ENCODE measurements at places on chromosomes 5 and 9. TPM values are rescaled to one million over a fixed set of nuclear protein-coding genes. Genes with fewer than 3 reads are reported as not detected.

DNA sequence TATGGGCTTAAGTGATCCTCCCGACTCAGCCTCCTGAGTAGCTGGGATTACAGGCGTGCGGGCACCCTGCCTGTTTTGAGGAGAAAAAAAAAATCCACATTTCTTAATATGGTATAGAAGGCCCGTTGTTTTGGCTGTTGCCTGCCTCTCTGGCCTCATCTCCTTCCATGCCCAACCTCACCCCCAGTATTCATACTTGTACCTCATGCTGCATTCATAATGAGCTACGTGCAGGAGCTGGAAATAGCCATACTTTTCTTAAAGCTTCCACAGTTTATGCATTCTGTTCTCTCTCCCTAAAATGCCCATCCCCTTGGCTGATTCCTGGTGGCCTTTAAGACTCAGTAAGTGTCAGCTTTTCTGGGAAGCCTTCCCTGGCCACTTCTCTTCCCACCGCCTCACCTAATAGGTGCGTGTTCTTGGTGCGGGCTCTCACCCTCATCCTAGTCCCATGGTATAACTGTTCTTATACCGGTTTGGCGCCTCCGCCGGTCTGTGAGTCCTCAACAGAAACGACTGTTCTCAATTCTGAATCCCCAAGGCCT lies 2.1 kb upstream of the TPM2 start:
- DNase-seq: no peak

DNA sequence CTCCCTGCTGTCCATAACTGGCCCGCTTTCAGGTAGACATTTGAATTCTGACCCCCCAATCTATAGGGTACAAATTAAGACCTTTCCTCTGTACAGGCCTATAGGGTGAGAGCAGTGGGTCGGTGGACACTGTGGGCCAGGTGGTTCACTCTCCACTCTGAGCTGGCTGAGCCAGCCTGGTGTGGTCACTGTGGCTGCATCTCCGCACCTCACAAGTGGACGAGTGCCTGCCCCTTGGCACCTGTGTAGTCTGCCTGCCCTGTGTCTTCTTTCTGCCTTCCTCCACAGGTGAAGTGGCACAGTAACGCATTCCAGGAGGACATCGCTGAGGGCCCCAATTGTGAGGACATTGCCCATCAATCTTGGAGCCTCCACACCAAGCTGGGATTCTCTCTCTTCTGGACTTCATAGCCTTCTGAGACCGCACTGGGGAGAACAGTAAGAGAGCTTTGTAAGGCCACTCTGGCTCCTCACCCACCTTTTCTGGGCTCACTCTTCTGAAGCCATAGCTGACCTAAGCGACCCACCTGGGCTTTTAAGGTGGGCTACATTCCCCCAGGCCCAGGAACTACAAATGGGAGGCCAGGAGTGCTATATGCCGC lies 33.5 kb upstream of the JADE2 start:
- DNase-seq: no peak

GRCh38 chr9:16343249-16344237 lies 526.9 kb downstream of the BNC2 start:
- DNase-seq: no peak

- no peak for DNase-seq
Observed at GRCh38 chr5:154333016-154333415, 112.8 kb upstream of the SAP30L start.

DNA sequence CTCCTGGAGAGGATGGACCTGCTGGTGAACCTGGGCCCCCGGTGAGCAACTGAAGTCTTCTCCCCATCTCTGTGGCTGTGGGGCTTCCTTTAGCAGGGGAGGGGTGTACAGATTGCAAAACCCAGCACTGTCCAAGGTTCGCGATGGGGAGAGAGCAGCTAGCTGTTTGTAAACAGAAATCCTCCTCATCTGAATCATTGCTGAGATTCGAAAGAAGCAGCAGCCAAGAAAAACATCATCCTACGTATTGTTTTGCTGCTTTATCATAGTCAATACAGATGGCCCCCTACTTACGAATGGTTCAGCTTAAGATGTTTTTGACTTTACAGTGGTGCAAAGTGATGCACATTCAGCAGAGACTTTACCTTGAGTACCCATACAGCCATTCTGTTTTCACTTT lies 80.0 kb upstream of the TGFBR1 start:
- no peak for DNase-seq

- no peak for DNase-seq
Observed at GRCh38 chr5:154647114-154647760, 107.9 kb upstream of the LARP1 start.

GRCh38 chr9:95785209-95785608 lies 90.3 kb upstream of the ERCC6L2 start:
- DNase-seq: no peak

GRCh38 chr5:143488381-143488780 lies 84.9 kb upstream of the NR3C1 start:
- DNase-seq: no peak

- DNase-seq: no peak
Observed at GRCh38 chr5:74028406-74028805, 402.4 kb downstream of the ARHGEF28 start.

GRCh38 chr5:179732918-179733771 lies 523 bp downstream of the MAML1 start:
- no peak for DNase-seq

- no peak for DNase-seq
Observed at GRCh38 chr5:73160239-73160671, 12.7 kb upstream of the TMEM174 start.

- no peak for DNase-seq
Observed at GRCh38 chr5:119315516-119315949, 40.3 kb upstream of the TNFAIP8 start.

- no peak for DNase-seq
Observed at GRCh38 chr9:20478786-20479185, 143.5 kb downstream of the MLLT3 start.

DNA sequence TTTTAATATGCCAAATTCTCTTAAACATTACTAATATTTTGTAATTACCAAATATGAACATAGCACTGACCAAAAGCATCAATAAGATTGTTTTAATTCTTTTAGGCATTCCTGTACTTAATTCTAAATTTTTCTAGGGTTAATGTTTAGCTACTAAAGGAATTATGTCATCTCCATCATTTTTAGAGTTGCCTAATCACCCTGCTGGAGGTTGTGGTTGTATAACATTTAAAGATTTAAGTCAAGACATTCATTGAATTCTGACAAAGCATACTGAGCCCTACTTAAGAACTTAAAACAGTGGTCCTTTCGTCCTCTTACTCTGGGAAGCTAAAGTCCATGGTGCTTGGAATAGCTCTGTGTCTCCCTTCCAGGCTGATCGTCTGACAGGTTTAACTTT lies 28.1 kb upstream of the DAB2 start:
- no peak for DNase-seq

DNA sequence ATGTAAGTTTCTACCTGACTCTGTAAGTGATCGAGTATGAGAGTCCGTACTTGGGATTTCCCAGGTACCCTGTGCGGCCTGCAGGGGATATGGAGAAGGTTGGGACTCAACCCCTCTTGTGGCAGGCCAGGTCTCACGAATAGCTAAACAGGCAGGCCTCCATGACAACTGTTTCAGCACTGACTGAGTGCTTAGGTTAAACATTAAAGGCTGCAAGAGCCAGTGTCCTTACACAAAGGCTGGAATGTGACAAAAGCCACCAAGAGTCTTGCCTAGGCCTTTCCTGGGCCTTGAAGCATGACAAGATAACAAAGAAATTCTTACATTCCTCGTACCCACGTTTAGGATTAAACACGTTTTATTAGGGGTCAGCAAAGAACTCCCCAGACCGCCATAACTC lies 58.6 kb downstream of the THBS4 start:
- DNase-seq: no peak

- DNase-seq: no peak
Observed at GRCh38 chr5:36878392-36879082, 2.0 kb downstream of the NIPBL start.

GRCh38 chr9:108180541-108180940 lies 675.2 kb downstream of the ACTL7B start:
- no peak for DNase-seq

DNA sequence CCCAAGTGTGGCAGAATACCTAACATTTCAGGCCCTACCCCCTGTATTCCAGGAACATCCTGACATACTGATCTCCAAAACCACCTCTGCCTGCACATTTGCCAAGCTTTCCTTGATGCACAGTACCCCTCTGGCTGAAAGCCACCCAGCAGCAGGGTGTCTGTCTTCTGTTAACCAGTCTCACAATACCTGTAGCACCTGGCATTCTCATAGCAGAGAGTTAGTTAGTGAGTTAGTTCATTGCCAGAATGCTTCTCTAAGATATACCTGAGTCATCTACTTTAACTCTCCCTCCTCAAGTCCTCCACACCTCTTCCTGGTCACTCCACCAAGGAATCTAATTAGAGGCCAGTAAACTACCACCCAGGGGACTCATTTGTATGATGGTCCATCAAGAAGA lies 46.1 kb upstream of the IL7R start:
- no peak for DNase-seq

- DNase-seq: no peak
Observed at GRCh38 chr5:83360573-83360972, 111.0 kb upstream of the VCAN start.

DNA sequence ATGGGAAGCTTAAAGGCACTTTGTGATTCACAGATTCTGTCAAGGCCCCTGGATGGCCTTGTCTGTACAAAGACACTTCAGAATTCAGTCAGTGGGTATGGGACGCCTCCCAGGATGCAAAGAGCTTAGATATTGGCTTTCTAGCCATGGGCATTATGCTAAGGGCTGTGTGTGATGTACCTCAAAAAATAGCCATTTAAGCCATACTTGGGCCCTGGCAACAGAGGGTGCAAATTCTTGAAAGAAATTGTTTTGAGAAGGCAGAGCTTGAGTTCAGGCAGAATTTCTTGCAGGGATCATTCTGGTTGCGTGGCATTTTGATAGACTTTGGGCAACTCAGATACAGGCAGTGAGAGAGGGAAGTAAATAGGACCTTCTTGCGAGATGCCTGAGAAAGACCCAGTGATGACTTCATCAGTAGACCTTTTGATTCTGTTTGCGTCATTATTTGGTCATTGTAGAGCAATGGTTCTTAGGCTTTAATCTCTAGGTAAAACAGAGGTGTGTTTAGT lies 3.9 kb downstream of the CYFIP2 start:
- no peak for DNase-seq

DNA sequence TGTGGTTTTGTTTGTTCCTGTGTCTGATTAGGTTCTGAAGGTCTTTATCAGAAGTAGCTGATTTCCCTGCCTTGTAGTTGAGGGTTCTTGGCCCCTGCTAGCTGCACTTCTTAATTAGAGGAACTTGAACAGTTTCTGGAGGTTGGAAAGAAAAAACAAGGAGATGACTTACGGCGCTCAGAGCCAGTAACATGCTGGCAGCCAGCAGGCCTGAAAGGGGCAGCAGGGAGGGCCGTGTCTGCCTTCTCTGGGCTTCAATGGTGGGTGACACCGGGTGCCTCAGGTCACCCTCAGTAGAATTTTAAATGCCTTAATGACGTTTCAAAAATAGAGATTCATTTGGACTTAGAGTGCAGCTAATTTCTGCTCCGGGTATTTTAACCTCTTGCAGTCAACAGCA lies 15.8 kb downstream of the UBE2QL1 start:
- no peak for DNase-seq

GRCh38 chr9:131585375-131585774 lies 40.1 kb downstream of the PRRT1B start:
- no peak for DNase-seq

DNA sequence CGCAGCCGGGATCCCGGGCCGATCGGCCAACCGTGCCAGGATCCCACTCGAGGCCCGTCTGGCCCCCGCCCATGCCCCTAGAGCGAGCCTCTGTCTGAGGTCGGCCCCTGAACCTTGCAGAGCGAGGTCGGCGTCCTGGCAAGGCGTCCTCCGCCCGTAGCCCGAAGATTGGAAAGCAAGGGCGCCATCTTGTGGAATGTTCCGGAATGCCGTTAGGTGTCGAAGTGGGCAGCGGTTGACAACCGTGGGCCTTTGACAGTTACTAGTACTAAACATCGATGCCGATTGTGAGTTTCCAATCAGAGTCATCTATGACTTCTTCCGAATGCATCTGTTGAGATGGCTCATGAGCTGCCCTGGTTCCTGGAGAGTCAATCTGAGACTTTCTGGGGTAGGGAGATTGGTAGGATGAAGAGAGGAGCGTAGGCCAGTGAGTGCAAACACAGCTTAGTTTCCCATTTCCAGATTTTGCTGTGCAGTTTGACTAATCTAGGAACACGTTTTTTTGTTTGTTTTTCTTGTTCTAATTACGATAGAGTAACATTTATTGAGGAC lies 923 bp upstream of the PLK2 start:
- peak; percentile 72 for DNase-seq

DNA sequence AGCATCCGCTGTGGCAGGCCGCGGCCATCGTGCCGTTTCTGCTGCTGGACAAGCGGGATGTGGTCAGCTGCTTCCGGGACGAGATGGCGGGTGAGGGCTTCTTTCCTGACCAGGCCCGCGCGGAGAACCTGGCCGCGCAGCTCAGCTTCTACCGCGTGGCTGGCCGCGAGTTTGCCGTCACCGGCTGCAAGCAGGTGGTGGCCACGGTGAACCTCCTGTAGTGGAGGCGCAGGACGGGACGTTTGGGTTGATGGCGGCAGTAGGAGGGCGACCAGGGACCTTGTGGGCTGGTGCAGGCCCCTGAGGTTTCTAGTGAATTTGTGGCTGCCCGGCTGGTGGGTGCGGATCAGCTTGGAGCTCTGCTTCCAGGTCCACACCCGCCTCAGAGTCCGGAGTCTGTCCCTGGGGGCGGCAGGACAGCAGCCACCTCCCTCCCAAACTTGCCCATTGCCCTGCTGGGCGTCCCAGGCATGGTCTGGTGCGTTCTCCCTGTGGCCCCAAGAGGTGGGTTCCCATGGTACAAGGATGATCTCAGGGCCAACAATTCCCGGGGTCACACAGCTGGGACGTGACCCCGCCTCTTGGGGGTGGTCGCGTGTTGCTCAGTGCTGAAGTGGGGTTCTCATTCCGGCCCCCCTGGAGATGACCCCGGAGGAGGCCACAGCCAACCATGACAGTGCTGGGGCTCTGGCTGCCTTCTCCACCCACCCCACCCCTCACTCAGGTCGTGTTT lies 2.4 kb downstream of the TOR4A start:
- DNase-seq: no peak

GRCh38 chr5:149550268-149550583 lies 1.0 kb downstream of the CSNK1A1 start:
- peak; percentile 36 for DNase-seq

DNA sequence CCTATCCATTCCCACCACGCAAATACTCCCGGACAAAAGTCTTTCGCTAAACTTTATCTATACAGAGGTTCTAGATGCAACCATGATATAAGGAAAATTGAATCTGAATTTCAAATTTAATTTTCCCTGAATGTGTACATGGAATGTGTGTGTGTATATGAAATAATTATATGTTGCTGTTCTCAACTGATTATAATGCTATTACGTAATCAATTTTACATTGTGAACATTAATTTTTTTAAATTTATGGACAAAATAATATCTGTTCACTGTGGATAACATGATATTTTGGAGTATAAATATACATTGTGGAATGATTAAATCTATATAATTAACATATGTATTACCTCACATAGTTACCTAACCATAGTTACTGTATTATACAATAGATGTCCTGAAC lies 1250.6 kb downstream of the EFNA5 start:
- no peak for DNase-seq

Gene SGCD
- total RNA-seq: not detected

Gene CFAP77
- total RNA-seq: not detected

Gene RUSC2
- total RNA-seq: 49.9 TPM

All from Panc1 (cell line).